ENCODE measurements at places on chromosomes 7 and 10.

DNA sequence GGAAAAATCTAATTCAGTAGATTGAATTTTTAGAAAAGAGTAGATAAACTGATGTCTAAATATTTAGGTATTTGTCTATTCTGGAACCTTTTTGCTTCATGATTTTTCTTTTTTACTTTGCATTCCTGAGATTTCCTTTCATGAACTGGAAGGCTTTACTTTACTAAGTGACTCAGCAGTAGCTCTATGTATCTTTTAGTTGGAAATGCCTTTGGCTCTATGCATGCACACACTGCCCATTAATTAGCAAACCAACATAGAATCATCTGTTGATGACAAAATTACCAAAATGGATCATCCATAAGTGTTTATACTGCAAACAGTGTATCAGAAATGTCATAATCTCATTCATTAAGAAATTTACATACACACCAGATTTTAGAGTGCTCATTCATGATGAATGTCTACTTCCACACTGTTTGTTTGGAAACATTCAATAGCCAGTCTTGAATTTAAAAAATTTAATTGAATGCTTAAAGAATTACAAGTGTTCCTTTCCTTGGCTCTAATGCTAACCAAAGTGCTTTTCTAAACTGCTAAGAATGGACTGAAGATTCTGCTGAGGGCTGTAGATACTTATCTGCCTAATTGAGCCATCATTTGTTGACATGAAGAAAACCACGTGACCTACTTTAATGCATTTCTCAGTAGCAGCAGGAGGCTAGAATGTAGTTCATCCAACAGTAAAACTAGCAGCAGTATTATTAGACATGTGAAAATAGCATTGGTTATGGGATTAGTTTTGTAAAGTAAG lies 282.0 kb downstream of the ADK start:
- no peak for DNase-seq

- DNase-seq, result no peak
These were observed 138.2 kb downstream of the PLCE1 start for GRCh38 chr10:94131885-94132284.

- DNase-seq, result no peak
These were observed 125.2 kb downstream of the TACC2 start for GRCh38 chr10:122113945-122114747.

DNA sequence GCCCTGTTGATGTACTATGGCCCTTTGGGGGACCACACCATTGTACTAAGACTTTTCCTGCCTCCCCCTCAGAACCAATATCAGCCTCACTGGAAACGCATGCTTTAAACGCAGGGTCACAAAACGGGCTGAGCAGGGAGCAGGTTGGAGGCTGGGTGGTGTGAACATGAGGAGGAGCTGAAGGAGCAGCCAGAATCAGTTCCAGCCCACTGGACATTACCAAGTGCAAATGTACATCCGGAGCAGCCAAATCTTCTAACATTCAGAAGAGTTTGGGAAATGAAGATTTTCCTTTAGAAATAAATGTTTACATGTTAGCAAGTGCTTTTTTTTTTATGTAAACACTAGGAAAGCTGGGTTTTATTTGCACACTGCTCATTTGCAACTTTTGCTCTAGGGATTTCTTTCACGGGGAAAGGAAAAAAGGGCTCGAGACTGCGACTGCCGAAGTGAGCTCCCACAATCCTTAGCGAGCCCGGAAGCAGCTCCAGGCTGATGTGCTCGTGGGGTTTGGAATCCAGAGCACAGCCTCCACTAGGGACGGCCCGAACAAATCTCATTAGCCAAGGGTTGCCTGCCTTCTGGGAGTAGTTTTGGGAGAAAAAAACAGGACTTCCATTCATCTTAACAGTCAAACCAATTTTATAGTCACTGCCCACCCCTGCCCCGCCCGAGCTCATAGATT lies 108.0 kb upstream of the YAE1 start:
- no peak for DNase-seq

DNA sequence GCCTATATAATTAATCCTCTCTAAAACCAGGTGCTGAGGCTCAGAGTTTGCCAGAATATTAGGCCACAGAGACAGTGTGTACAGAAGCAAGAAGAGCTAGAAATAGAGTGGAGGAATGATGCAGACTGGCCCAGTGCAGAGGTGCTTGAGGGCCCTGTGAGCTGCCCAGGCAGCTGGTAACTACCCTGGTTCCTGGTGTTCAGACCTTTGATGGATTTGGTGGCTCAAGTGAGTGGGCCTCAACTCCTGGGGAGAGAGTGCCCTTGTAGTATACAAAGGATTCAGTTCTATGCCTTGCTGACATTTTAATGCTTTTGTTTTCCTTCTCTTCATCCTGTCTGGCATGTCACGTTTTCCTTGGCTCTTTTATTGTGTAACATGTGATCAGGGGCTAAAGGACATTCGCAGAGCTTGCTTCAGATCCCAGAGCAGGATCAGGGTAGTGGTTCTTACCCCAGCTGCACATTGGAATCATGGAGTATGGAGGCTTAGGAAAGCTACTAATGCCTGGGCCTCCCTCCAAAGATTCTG lies 20.0 kb downstream of the LRRC4 start:
- DNase-seq, result no peak

DNA sequence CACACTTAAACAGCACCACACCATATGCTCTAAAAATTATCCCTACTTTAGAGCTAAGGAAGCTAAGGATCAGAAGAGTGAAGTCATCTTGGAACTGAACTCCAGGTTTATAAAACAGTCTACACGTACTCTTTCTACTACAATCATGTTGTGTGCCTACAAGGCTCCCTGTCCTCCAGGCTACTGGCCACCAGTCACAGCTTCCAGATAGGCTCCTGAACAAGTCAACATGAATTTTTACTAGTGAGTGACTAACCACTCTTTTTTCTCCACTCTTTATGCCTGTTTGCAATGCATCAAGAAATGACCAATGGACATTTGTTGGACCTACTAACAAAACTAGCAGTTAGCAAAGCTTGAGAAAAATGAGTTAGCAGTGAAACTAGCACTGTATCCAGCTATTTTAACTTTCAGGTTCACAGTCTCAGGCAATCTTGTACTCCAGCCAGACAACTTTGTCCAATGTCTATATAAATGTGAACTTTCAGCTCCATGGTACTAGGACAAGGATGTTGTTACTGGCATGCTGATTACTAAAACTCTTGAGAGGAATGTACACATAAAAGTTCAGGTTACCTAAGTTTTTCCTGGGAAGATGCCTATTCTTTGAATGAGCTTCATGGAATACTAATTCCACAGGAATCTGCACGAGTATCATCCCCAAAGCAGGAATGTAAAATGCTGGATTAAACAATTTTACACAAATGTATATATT lies 180.0 kb downstream of the BTAF1 start:
- no peak for DNase-seq

DNA sequence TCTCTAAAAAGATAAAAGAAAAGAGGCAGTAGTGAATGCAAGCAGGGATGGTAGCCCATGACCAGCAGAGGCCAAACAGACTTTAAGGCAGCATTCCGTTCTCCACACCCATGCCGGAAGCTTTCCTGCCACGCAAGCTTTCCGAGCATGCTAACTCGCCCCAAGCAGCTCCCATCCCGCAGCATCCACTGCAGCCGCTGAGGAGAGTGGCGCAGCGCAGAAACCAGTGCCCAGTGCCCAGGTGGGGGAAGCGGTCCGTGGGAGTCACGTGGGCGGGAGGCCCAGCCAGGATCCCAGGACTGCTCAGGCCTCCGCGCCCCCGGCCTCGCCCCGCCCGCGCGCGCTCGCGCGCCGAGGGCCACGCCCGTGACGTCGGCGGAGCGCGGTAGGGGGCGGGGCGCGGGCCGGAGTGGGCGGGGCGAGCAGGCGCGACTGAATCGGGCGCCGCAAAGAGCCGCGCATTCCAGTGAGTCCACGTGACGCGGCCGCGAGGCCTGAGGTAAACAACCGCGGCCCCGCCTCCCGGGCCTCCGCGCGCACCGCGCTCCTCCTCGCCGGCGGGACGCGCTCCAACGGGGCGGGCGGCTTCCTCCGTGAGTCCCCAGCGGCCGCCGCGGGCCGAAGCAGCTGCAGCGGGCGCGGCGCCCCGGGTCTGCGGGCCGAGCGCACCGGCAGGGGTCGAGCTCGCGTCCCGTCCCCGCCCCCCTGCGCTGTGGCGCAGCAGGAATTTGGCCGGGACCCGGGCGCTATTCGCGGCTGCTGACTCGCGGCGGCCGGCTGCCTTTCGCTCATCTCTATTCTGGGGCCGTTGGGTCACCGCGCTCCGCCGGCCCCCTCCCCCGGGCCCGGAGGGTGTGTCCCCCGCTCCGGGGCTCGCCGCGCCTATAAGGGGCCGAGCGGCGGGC lies at the start of gene OTUD1:
Gene OTUD1 (plus strand): TSS at position 529 of the 905 bp plus-strand sequence. CDS start 383 bp downstream, outside the sequence.
- peak; percentile 78 for DNase-seq

DNA sequence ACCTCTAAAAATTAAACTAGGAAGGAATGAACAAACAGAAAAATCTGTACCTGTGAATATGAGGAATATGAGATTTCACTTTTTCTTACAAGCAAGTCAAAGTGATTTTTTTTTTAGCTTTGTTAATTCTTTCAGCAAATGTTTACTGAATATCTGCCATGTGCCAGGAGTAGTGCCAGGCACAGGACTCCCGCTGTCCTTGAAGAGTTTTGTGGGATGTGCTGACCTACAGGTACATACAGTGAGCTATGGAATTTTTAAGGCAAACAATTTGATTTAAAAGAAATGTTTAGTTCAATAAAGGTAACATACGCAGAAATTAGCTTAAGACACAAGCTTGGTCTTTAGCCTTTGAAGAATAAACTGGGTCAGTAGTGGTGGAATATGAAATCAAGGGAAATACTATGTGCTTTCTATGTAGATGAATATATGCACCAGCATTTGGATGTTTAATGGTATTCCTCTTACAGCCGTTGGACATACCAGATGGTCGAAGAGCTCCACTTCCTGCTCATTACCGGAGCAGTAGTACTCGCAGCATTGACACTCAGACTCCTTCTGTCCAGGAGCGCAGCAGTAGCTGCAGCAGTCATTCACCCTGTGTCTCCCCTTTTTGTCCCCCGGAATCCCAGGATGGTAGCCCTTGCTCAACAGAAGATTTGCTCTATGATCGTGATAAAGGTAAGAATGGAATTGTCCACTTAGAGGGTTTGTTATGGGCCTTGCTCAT lies 102.0 kb downstream of the GLCCI1 start:
- no peak for DNase-seq

DNA sequence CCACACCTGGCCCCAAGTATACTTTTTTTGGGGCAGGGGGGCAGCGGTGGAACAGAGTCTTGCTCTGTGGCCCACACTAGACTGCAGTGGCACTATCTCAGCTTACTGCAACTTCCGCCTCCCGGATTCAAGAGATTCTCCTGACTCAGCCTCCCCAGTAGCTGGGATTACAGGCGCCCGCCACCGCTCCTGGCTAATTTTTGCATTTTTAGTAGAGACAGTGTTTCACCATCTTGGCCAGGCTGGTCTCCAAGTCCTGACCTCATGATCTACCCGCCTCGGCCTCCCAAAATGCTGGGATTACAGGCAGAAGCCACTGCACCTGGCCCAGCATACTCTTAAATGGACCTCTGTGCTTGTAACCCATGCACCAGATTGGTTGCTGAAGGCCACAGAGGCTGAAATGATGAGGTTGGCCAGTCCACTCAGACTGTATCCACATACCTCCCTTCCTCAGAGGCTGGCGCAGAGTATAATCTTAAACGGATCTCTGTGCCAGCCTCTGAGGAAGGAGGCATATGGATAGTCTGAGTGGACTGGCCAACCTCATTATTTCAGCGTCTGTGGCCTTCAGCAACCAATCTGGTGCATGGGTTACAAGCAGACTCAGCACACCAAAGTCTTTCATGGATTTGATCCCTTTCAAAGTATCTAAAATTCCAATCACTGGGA lies 3.0 kb downstream of the CALN1 start:
- DNase-seq, result no peak

DNA sequence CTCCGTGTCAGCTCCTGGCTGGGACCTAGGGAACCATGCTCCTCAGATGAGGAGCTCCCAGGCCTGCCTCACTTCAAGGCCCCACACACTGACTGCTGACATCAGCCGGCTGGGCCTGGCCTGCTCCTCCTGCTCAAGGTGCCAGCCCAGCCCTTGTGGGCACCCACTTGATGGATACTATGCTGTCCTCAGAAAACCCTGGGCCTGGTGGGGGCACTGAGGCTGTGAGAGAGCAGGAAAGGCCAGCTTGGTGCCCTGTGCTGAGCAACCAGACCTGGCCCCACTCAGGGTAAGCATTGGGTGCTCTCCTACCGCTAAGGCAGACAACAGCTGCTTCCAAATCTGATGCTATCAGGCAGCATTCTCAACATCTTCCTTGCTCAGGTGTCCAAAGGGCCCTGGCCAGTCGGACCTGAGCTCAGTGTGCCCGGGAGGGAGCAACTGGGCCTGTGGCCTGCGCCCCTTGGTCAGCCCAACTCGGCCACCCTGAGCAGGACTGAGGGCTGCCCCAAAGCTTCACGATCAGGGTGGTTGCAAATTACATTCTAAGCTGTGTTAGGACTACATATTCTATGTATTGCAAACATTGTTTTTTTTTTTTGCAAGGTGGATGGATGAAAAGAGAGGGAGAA lies 21.9 kb upstream of the ANTXRL start:
- no peak for DNase-seq

DNA sequence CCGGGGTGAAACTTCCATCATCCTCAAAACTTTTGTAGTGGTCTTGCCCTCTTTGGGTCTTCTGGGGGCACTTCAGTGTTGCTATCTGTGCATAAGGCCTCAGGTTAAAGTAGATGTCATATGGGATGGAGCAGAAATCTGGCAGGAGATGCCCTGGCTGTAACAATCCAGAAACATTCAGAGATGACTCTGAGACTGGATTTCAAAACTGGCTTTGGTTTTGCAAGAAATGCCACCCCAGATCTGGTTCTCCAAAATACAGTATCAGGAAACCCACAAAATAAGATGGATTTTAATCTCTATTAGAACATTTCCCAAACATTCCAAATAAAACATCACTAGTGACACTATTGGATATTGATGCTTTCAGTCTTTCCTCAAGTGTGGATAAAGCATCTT lies 191.5 kb downstream of the REEP3 start:
- no peak for DNase-seq

DNA sequence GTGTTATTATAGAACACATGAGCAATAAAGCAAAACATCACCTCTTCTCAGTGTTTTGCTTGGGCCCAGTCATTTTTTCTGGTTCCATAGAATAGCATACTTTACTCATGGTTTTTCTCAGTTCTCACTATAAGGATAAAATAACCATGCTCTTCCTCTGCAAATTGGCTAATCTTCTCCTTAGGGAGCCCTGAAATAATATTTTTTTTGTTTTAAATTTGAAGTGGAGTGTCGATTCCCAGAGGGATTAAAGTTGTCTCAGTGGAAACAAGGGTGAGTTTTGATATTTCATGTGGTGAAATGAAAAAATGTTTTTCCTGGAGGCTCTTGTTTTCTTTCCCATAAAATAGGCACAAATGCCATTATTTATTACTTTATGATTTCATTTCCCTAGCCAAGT lies 127.3 kb downstream of the NOC3L start:
- no peak for DNase-seq

All from WERI-Rb-1 (cell line).